ENCODE measurements at places on chromosomes 2 and 18.
A peak's percentile ranks its signal among the peaks of the same experiment; 100 is the strongest.

DNA sequence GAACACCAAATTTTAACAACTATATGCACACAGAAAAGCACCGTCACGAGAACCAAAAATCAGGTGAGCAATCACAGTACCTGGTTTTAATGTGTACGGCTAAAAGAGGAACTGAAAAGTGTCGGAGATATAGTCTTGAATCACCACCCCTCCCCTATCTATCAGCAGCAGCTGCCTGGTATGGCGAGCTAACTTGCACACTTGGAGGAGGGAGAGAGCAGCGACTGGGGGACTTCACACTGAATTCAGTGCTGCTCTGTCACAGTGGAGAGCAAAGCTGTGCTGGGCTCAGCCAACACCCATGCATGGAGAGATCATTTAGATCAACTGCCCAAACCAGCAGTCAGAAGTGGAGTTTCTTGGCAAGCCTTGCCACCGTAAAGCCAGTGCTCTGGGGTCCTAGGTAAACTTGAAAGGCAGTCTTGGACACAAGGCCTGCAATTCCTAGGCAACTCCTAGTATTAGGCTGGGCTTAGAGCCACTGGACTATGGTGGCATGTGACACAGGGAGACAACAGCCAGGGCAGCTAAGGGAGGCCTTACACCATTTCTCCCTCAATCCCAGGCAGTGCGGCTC is 89.2 kb upstream of the CD226 start:
- DNase-seq = no peak

- DNase-seq = peak; percentile 34
These were observed 1.2 kb upstream of the ZCCHC2 start for GRCh38 chr18:62521593-62521992.

DNA sequence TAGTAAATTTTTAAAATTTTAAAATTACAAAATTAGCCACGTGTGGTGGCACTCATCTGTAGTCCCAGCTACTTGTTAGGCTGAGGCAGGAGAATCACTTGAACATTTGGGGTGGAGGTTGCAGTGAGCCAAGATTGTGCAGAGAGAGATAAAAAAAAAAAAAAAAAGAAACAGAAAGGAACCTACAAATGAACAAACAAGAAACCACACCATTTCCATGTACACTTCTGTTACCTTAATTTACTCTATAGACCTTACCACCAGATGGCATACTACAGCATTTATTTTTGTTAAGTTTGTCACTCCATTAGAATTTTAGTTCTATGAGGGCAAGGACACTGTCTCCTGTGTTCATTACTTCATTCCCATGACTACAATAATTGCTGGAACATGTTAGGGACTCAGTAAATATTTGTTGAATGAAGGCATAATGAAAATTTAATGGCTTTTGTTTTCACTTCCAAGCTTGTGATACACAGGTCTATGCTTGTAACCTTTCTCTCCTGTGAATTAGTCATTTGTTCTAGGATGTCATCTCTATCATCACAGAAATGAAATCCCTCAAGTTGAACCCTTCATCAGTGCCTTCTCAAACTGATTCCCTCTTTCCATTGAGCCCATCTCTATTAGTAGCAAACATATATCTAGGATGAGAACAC is 76.0 kb downstream of the ARHGAP15 start:
- peak; percentile 1 for DNase-seq

DNA sequence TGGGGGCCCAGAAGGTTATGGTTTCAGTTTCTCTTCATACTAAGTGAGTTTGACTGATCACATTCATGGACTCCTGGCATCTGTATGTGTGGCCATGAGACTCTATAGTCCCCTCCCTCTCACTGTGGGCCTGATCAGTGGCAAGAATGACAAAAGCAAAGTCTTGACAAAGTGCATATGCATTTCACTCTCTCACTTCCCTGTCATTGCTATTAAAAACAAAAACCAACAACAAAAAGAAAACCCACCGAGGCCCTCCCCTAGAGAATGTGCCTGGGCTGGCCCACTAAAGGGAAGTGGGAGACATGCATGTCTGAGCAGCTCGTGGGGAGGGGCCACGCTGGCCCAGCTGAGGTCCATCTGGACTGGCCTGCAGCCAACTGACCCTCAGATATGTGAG is 600.1 kb upstream of the RAB6C start:
- DNase-seq = no peak

Data from EL (cell line).